NCI-H2081 treated with DMSO at 0.1 percent for 48 hours (cell line): ENCODE measurements at places on chromosomes 7 and 10.

GRCh38 chr10:416091-416515 is 273.4 kb downstream of the DIP2C start:
- DNase-seq: no peak

- DNase-seq: no peak
Observed at GRCh38 chr7:82615527-82615926, 171.9 kb upstream of the CACNA2D1 start.

GRCh38 chr10:79381804-79382221 is 34.5 kb downstream of the PPIF start:
- no peak for DNase-seq

DNA sequence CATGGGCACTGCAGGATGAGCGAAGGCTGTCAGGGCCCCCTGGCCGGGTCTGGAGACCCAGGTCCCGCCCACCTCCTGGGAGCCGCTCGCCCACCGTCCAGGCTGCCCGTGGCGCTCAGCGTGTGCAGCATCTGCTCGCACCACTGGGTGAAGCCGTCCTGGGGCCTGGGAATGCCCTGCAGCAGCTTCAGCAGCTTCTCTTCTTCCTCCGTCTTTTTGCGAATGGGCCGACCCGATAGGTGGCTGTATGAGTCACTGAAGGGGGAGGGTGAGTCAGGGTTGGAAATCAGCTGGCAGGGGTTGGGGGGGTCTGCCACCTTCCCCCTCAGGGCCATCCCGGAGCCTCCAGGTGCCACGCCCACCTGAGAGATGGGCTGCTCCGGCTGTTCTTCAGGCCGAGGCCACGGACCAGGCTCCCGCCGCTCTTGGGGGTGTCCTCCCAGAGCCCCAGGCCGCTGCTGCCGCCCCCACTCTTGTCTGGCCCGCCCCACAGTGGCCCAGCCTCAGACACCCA is 8.7 kb downstream of the GNB2 start:
- no peak for DNase-seq
